Right lobe of liver (tissue), 6 donors: ENCODE measurements at places on chromosomes 7 and 10.
A peak's percentile ranks its signal among the peaks of the same experiment; 100 is the strongest.

DNA sequence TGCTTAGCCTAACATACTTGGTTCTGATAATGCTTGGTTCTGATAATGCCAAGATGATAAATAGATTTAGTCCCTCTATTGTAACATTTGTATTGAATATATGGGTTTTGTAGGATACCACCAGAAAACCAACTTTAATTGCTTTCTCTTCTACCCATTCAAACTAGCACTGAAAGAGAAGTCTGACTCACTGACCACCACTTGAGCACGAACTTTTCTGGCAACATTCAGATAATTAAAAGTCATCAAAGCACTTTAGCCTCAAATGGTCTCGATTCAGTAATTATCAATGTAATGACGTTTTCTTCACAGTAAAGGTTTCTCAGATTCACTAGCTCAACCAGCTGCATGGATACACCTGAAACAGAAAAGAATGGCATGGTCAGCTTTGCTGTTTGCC is 63.0 kb downstream of the HDAC9 start:
- no peaks in the 10 kb centered on the region for H3K36me3 ChIP-seq
- no peak for DNase-seq
- no peak overlapping the region for H3K4me3 ChIP-seq
- no peaks in the 10 kb centered on the region for H3K27me3 ChIP-seq
- no peaks in the 10 kb centered on the region for H3K4me1 ChIP-seq
- H3K27ac ChIP-seq = no peak overlapping the region

GRCh38 chr7:40850017-40850416 is 715.2 kb downstream of the SUGCT start:
- peaks cover 3% of the 10 kb centered on the region for H3K4me1 ChIP-seq
- no peak overlapping the region for H3K27ac ChIP-seq
- DNase-seq = no peak
- H3K36me3 ChIP-seq = no peaks in the 10 kb centered on the region
- no peaks in the 10 kb centered on the region for H3K27me3 ChIP-seq

- no peak overlapping the region for H3K27ac ChIP-seq
- no peak for DNase-seq
- no peak overlapping the region for H3K4me3 ChIP-seq
- no peaks in the 10 kb centered on the region for H3K27me3 ChIP-seq
- H3K36me3 ChIP-seq = no peaks in the 10 kb centered on the region
These were observed 37.0 kb downstream of the SEC61G start for GRCh38 chr7:54722026-54722425.

DNA sequence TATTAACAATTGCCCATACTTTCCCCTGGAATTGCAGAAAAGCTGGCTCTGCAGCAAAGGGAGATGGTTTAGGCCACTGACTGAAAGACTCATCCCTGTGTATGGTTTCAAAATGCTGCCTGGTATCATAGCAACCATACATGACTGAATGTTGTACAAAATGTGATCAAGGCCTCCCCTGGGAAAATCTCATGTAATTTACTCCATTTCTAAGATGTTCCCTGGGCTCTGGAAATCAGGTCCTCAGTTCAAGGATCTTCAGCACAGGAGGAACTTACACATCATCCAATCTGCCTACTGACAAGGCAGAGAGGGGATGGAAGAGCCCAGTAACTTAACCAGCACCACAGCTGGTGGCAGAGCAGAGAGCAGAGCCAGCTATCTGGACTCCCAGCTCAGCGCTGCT is 111.8 kb downstream of the JAZF1 start:
- H3K27me3 ChIP-seq = no peaks in the 10 kb centered on the region
- H3K27ac ChIP-seq = no peak overlapping the region

- H3K27me3 ChIP-seq = no peaks in the 10 kb centered on the region
- DNase-seq = no peak
- no peak overlapping the region for H3K4me3 ChIP-seq
- no peak overlapping the region for H3K27ac ChIP-seq
- H3K4me1 ChIP-seq = no peaks in the 10 kb centered on the region
These were observed 17.7 kb downstream of the FRG2B start for GRCh38 chr10:133608855-133609254.

DNA sequence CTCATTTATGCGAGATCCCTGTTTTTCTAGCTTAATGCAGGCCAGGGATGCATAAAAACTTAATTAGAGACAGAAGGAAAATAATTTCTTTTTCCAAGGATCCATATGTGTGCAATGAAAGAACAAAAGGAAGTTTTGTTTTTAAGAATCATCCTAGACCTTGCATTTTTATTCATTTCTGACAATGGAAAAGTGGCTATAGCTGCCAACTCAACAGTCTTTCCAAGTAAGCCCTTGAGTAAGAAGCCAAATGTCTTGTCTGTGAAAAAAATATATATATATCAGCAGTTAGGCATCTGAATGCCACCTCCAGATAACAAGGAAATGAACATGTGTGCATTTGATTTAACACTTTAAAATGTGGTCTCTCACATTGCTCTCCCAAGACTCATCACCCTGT is 1397.6 kb downstream of the GATA3 start:
- no peak overlapping the region for H3K27ac ChIP-seq
- no peaks in the 10 kb centered on the region for H3K4me1 ChIP-seq
- H3K27me3 ChIP-seq = no peaks in the 10 kb centered on the region
- no peak for DNase-seq
- no peaks in the 10 kb centered on the region for H3K36me3 ChIP-seq

- peaks cover 23% of the 10 kb centered on the region for H3K27me3 ChIP-seq
- H3K4me1 ChIP-seq = no peaks in the 10 kb centered on the region
- DNase-seq = peak; percentile 66
- H3K4me3 ChIP-seq = no peak overlapping the region
These were observed 33.0 kb downstream of the EN2 start for GRCh38 chr7:155490697-155491628.

DNA sequence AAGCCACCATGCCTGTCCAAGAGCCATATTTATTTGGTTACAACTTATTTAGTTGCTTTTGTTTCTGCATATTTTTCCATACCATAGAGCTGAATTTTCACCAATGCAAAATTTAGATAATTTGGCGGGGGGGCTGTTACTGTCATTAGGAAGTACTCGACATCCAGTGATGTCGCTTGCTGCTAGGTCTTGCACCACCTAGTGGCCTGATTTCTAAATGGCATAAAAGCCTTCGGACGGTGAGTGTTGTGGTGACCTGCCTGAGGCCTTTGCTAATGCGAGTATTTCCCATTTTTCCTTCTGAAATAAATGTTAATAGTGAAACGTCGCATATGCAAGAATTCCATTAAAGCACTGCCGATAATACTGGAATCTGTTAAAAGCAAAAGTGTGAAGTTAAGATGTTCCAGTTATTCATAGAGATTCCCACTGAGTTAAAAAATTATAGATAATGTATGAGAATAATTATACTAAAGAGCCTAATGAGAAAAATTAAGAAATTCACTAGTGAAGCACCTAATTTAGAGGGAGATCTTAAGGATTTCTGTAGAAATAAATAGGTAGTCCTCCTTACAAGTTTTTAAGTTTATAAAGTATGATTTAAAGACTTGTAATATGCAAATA is 86.1 kb upstream of the DNAJB6 start:
- no peak overlapping the region for H3K27ac ChIP-seq
- no peak overlapping the region for H3K4me3 ChIP-seq
- no peak for DNase-seq
- no peaks in the 10 kb centered on the region for H3K27me3 ChIP-seq
- peaks cover 11% of the 10 kb centered on the region for H3K36me3 ChIP-seq
- no peaks in the 10 kb centered on the region for H3K4me1 ChIP-seq

GRCh38 chr10:116602648-116603400 is 12.1 kb downstream of the PNLIPRP1 start:
- H3K4me3 ChIP-seq = no peak overlapping the region
- no peak overlapping the region for H3K27ac ChIP-seq
- no peaks in the 10 kb centered on the region for H3K27me3 ChIP-seq
- no peaks in the 10 kb centered on the region for H3K36me3 ChIP-seq
- DNase-seq = no peak
- no peaks in the 10 kb centered on the region for H3K4me1 ChIP-seq

DNA sequence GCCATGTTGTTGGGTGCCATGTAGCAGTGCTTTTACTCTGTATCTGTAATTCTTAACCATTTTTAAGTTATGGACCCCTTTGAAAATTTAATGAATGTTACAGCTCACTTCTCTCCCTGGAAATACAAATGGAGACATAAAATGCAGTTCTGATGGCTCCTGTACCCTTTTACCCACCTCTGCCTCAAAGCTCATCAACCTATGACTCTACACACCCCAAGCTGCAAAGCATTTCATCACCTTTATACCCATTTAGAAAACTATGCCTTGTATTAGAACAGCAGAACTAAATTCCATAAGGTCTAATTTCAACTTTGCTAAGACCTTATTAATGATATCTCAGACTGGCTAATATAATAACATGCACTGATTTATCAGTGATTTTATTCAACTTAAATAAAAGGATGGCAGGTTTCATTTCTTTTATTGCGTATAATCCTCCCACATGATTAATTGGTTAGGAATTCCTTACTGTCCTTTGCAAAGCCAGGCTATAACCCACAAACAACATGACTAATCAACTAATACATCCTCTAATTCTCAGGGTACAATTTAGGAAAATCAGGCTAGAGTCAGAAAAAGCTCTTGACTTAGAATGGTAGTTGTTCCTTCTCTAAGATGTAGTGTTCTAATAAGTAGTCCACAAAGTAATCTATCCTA is 68.1 kb downstream of the CPEB3 start:
- DNase-seq = no peak
- no peak overlapping the region for H3K4me3 ChIP-seq
- no peaks in the 10 kb centered on the region for H3K36me3 ChIP-seq
- no peaks in the 10 kb centered on the region for H3K4me1 ChIP-seq
- H3K27ac ChIP-seq = no peak overlapping the region
- no peaks in the 10 kb centered on the region for H3K27me3 ChIP-seq

GRCh38 chr7:101817471-101818286 is at the start of gene CUX1:
Gene CUX1 (plus strand): TSS chr7:101817626. CDS start chr7:101817640, 14 bp downstream.
- no peaks in the 10 kb centered on the region for H3K36me3 ChIP-seq
- peak within 1 kb of the TSS; percentile 94 for H3K27ac ChIP-seq
- no peaks in the 10 kb centered on the region for H3K27me3 ChIP-seq
- peak; percentile 85 for DNase-seq
- peaks cover 27% of the 10 kb centered on the region for H3K4me1 ChIP-seq

- no peaks in the 10 kb centered on the region for H3K4me1 ChIP-seq
- H3K4me3 ChIP-seq = no peak overlapping the region
- no peaks in the 10 kb centered on the region for H3K36me3 ChIP-seq
- DNase-seq = peak; percentile 59
- no peaks in the 10 kb centered on the region for H3K27me3 ChIP-seq
These were observed 289.6 kb downstream of the SFMBT2 start for GRCh38 chr10:7121154-7121797.

GRCh38 chr10:45473126-45473525 is 99.1 kb downstream of the ALOX5 start:
- peak overlapping the region; percentile 21 for H3K27ac ChIP-seq
- H3K4me3 ChIP-seq = no peak overlapping the region
- no peak for DNase-seq
- H3K27me3 ChIP-seq = no peaks in the 10 kb centered on the region
- no peaks in the 10 kb centered on the region for H3K36me3 ChIP-seq
- H3K4me1 ChIP-seq = peaks cover 36% of the 10 kb centered on the region
